ENCODE measurements at places on chromosomes 1 and 21.

GRCh38 chr1:96722958-96723357, 1.4 kb downstream of the PTBP2 start:
- no peak for DNase-seq

- DNase-seq, result no peak
Measured at GRCh38 chr1:226403201-226404034, 4.5 kb downstream of the PARP1 start.

DNA sequence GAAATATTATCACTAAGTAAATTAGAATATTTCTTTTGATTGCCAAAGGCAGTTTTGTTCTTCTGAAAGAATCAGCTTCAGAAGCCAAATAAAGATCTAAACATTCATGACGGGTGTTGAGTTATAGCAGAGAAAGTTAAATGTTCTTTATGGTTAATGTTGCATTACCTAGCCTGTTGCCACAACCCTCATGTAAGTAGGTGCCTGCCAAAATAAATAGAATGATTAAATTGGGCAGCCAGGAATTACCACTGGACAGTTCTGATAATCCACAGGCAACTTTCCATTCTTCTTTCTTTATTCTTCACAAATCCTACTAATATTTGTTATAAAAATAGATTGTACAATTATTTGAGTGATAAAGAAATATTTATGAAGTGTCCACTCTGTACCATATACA, 217.9 kb upstream of the NRIP1 start:
- DNase-seq, result no peak

DNA sequence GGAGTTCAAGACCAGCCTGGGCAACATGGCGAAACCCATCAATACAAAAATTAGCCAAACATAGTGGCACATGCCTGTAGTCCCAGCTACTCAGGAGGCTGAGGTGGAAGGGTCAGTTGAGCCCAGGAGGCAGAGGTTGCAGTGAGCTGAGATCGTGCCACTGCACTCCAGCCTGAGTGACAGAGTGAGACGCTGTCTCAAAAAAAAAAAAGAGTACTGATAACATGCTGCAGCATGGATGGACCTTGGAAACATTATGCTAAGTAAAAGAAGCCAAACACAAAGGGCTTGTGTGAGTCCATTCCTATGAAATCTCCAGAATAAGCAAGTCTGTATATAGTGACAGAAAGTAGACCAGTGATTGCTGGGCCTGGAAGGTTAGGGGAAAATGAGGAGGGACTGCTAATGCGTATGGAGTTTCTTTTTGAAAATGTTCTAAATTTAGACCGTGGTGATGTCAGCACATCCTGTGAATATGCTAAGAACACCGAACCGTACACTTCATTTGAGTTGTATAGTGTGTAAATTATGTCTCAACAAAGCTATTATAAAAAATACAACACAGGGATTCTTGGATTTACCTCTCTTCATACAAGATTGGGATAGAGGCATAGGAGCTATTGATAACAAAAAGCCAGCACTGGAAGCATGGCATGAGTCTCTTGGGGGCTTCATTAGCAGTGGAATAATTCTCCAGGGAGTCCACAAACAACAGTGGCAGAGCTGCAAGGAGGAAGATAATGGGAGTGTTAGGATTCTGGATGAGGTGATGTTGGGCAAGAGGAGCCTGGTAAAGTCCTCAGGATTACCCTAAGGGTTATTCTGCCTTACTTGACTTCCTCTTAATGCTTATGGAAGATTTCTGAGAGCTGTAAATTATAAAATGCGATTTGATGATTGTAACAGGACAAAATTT, 73.5 kb downstream of the TTC3 start:
- no peak for DNase-seq

DNA sequence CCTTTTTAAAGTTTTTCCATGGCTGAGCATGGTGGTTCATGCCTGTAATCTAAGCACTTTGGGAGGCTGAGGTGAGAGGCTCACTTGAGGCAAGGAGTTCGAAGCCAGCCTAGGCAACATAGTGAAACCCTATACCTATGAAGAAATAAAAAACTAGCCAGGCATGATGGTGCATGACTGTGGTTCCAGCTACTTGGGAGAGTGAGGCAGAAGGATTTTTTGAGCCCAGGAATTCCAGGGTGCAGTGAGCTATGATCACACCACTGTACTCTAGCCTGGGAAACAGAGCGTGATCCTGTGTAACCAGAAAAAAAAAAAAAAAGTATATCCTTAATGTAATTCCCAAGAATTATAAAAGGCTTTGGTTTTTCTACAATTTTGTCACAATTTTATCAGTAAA, 17.4 kb downstream of the DEPDC1 start:
- DNase-seq, result no peak

GRCh38 chr1:36506276-36506920, 23.7 kb upstream of the CSF3R start:
- DNase-seq, result no peak

Measured in NCI-H460 (cell line).